ENCODE measurements at places on chromosomes 6 and 20.
A peak's percentile ranks its signal among the peaks of the same experiment; 100 is the strongest.

GRCh38 chr6:52341561-52342260 lies 20.2 kb upstream of the PAQR8 start:
- DNase-seq = no peak

- no peak for DNase-seq
Measured at GRCh38 chr6:68724060-68724459, 89.0 kb downstream of the ADGRB3 start.

GRCh38 chr20:49768204-49769047 lies 44.2 kb upstream of the SLC9A8 start:
- peak; percentile 83 for DNase-seq

GRCh38 chr6:163014736-163015135 lies 287.0 kb downstream of the PACRG start:
- DNase-seq = no peak

DNA sequence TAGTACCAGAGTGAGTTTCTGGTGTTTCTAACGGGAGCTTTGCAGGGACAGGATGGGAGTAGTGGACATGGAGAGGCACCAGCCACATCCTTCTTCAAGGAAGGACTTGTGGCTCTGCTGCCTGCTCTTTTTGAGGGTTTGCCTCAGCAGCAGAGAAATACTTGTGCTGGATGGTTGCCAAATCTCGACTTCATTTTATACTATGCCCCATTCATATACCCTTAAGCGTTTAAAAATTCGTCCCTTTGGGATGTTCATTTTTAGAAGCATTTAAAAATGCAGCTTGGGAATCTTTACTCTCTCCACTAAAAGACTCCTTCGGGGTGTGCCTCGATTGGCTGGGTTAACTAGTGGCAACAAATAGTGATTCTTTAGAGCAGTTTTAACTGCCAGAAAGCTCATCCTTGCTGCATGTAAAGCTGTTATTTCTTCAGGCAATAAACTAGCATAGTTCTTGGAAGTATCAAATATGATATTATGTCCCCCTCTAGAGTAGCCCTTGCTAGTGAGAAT lies 126.5 kb upstream of the B3GAT2 start:
- no peak for DNase-seq

GRCh38 chr6:99187429-99187828 lies 162.0 kb downstream of the FAXC start:
- DNase-seq = no peak

GRCh38 chr6:167918548-167919278 lies 78.8 kb upstream of the KIF25 start:
- no peak for DNase-seq

DNA sequence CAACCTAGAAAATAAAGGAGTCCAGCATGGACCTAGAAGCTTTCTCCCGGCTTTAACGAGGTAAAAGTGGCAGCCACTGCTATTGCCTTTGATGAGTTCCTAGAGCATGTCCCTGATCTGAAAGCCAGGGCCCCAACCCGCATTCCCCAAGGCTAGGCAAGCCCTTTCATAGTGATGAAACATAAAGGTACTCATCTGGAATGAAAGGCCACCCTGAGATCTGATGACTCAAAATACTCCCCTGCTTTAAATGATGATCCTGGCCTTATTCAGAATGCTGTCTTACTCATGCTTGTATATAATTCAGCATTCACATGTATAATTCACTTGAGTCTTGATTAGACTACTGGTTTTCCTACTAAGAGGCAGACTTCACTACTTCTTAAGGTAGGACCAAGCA lies 21.3 kb downstream of the TTPAL start:
- DNase-seq = peak; percentile 69

GRCh38 chr6:53055873-53056272 lies 9.3 kb upstream of the FBXO9 start:
- no peak for DNase-seq

- DNase-seq = no peak
Measured at GRCh38 chr6:22442826-22443225, 126.5 kb upstream of the HDGFL1 start.

DNA sequence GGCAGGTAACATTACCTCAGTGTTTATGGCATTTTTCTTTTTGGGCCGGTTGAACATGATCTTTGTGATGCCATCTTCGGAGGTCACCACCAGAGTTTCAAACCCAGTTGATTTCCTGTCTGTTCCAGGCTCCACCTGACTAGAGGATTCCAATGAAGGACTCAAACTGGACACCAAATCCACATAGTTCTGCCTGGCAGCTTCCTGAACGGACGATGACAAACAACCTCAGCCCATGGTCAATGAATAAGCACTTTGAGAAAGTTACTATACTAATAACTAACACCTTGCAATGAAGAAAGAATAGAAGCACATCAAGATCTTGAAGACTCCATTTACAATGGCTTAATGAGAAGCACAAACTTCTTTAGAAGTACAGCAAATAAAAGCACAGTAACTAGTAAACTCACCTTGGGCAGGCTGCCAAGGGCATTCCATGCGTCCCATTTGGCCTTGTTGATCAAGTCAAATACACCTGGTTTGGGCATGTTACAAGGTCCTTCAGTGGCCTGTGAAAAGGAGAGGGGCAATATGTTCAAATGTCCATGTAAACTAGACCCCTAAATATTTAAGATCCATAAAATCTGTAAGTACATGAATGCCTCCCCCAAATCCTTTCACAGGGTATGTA lies 4.9 kb downstream of the ECI2 start:
- no peak for DNase-seq

DNA sequence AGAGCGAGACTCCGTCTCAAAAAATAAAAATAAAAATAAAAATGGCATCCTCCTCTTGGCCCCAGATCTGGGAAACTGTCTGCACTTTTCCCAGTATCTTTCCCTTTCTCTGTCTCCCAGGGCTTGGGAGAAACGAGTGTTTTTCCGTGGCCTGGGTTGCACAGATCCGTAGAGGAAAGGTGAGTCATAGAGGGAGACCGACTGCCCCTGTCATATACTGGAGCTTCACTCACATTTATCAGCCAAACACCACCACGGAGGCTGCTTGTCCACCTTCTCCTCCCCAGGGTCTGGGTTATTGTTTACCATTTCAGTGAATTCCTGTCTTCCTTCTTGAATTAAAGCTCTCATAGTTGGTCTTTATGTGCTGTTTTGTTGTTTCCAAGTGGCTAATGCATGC lies 31.9 kb upstream of the EIF2S2 start:
- no peak for DNase-seq

DNA sequence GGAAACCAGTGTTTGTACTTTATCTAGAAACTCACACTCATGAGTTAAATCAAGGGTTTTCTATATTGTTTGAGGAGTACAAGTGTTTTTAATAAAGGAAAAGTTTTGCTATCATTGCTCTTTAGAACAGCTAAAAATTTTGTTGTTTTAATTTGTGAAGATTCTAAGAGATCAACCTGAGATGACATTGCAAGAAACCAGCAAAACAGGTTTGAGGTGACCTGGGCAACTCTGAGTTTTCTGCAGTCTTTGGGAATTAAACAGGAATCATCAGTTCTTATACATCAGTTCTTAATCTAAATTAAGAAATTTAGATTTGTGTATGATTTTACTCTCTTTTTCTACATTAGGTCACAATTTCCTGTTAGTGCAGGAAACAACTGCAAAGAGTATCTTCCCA lies 114.5 kb downstream of the JAG1 start:
- DNase-seq = no peak

DNA sequence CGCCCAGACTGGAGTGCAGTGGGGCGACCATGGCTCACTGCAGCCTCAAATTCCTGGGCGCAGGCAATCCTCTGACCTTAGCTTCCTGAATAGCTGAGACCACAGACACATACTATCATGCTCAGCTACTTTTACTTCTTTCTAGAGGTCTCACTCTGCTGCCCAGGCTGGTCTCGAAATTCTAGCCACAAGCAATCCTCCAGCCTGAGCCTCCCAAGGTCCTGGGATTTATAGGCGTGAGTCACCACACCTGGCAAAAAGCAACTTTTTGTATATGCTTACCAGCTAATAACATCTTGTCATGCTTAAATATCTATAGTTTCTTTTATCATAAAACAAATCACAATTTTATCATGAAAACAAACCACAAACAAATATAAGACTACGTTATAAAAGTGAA lies 23.0 kb downstream of the RNASET2 start:
- no peak for DNase-seq

DNA sequence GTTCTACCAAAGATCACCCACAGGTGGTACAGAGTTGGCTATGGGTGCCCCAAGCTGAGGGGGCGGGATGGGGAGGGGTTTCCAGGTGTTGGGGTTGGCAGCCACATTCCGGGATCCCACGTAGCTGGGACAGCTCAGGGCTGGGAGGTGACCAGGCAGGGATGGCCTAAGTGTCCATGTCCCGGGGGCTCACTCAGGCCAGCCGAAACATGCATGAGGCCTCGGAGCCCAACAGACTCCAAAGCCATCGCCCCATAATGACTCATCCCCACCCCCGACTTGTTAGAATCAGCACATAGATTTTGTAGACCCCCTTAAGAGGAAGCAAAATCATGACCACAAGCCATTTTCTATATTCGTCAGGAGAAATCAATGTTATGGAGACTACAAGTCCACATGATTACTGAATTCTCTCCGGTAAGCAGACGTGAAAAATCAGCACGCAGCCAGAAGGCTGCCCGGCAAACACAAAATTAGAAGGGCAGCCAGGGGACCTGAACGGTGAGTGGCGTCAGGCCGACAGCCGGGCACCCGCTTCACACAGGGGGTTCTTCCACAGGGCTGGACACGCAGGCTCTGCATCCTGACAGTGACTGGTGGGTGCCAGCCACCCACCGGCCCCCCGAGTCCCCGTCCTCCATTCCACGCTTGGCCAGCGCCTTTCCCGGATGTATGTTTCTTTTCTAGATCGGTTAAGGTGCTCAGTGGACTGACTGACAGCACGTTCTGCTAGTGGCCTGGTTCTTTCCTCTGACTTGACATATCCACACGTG lies 81.2 kb downstream of the RAMACL start:
- no peak for DNase-seq

DNA sequence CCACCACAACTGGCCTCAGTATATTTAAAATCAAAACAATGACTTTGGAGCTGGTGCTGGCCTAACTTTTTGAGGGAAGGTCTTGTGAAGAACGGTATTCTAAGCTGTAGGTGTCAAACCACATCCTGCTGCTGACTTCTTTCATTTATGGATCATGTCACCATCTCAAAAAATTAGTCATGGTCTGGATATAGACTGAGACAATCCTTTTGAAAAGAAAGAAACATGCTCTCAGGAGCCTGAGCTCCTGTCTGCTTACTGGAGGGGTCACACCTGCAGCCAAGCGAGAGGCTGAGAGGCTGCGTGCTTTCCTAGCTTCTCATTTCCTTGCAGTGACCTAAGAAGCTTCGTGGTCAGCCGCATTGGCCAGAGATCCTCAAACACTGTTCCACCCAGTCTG lies 55.2 kb downstream of the TIAM2 start:
- no peak for DNase-seq

DNA sequence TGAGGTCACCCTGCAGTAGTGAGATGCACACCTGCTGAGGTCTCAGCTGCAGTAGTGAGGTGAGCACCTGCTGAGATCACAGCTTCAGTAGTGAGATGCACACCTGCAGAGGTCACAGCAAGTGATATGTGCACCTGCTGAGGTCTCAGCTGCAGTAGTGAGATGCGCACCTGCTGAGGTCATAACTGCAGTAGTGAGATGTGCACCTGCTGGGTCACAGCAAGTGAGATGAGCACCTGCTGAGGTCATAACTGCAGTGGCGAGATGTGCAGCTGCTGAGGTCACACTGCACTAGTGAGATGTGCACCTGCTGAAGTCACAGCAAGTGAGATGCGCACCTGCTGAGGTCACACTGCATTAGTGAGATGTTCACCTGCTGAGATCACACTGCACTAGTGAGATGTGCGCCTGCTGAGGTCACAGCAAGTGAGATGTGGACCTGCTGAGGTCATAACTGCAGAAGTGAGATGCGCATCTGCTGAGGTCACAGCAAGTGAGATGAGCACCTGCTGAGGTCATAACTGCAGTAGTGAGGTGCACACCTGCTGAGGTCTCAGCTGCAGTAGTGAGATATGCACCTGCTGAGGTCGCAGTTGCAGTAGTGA lies 20.8 kb downstream of the ZDHHC14 start:
- DNase-seq = no peak
